ENCODE measurements at places on chromosomes 5 and 9. TPM values are rescaled to one million over a fixed set of nuclear protein-coding genes. Genes with fewer than 3 reads are reported as not detected.

DNA sequence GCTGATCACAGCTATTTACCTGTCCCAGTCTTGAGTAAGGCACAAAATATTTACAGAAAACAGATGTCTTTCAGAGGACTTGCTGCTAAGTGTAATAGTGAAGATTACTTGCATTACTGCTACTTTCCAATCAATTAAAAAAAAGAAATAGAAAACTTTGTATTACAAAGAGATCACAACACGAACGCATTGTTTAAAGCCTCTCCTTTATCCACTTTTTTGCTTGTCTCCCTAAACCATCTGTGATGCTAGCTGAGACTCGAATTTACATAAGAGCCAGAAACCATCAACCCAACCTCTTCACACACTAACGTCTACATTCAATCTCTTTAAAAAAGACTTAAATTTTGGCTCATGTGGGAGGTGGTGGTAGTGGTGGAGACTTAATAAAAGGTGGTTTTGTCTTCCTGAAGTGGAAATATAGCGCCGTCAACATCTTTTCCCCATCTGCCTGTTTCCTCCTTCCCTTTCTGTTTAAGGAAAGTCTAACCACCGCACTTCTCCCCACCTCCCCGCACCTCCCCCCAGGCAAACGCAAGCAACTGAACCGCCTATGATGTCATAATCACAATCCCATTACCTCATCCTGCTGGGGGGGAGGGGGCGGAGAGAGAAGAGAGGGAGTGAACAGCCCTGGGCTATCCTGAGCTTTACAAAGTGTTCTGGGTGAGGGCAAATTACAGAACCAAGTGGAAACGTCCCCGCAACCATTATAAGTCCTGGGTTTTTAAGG is 948 bp upstream of the FAM53C start:
- DNase-seq: peak; percentile 70

DNA sequence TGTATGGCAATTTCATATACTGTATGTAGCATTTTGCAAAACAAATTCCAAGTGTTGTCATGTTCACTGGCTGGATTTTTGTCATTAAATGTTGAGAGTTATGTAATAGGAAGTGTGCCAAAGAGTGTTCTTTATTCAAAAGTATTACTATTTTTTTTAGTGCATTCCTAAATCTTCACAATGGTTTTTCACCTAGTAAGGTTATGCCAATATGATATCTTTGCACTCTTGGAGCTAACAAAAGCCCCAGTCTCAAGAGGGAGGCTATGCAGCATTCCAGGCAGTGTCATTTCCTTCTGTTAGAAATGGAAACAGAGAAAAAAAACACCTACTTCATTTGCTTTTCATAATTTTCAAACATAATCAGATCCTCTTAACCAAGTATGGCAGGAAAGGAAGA is 5.1 kb upstream of the SSBP2 start:
- DNase-seq: no peak

DNA sequence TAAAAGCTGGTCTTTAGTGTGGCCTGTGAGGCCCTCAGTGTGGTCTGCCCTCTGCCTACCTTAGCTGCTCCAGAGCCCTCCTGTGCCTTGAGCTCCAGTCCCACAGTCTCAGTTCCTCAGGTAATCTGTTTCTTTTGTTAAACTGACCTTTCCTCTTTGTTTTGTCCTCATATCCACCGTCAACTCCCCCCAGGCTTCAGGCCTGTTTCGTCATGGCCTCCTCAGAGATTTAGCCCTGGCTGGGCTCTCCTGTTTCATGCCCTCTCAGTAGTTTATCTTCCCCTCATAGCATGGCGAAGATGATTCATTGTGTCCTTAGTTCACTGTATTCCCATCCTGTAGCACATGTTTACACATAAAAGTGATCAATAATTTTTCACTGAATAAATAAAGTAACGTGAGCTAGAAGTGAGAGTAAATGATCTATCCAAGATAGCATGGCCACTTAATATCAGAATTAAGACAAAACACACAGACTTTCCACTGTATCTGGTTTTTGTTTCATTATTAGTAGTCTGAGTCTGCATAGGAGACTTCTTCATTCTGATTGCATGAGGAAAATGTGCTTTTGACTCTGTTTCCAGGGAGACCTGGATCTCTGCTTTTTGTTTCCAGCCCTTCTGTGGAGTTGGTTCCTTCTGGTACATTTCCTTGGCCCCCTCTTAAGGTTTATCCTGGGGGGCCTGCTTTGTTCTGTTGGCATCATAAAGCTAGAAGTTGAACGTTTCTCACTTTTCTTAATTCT is 70.5 kb downstream of the SNX24 start:
- DNase-seq: no peak

DNA sequence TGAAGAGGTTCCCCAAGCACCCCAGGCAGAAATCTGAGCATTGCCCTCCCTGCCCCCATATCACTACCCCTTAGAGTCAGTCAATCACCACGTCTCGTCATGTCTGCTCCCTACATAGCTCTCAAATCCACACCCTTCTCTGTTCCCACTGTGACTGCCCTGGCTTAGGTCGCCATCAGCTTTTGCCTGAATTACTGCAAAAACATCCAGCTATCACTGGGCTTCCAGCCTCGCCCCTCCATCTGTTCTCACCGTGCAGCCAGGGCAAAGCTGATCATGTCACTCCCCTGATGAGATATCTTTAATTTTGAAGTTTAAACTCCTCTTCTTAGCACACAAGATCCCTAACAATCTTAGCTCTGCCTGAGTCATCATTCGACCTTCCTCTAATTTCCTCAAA is 89.6 kb upstream of the TBC1D2 start:
- no peak for DNase-seq

- DNase-seq: no peak
These were observed 9.8 kb downstream of the LURAP1L start for GRCh38 chr9:12784461-12785259.

- DNase-seq: no peak
These were observed 224.3 kb downstream of the GRIA1 start for GRCh38 chr5:153714798-153715197.

DNA sequence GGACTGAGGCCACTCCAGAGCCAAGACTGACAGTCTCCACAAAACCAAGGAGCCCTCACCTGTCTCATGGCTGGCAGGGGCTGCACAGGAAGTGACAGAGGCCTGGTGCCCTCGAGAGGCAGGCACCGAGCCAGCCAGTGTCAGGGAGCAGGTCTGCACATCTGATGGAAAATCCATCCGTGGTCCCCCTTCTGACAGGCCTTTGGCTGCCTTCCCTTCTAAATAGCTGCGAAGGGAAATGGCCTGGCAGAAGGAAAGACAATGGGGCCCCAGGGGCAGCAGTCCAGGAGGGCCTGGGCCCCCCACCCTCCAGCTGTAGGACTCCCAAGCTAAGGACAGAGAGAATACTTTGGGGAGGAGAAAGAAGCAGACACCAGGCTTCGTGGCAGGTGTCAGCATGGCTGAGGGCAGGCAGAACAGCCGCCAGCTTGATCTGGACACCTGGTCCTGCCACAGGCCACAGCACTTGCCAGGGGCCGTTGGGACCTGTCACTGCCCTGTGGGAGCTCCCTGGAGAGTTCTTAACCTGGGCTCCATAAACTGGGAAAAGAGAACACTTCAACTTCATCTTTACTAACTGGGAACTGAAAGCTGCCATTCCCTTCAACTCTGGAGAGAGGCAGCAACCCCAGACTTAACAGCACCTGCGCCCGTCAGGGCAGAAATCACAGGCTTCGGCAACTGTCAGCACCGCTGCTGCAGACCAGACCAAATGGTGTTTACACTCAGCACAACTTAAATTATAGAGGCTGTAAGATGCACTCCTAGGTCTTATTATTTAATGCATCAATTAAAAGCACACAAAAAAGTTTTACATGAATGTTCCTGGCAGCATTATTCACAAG is 22.0 kb downstream of the ADAMTS2 start:
- DNase-seq: no peak

DNA sequence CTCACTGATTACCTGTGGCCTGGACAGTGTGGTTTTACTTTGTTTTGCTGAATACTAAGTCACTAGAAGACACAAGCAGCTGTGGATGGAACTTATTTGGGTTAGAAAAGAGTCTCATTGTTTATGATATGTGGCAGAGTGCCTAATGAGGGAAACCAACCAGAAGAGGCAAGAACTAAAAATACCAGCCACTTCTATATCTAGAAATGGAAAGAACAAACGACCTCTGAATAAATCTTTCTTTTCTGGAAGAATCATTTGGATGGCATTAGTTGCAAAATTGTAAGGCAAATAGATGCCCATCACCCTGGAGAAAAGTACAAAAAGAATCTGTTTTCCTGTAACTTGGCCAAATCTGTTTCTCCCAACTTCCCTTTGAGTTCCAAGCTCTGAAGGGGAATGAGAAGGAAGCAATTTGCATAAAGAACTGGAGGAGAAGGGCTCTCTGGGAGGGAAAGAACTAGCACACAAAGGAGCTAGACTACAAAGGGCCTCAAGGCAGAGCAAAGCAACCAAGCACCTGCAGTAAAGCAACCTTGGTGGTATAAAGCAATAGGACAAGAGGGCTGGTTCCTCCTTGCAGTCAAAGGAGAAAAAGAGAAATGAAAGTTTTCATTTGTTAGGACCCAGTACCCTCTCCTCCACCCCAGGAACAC is 455.4 kb downstream of the CAAP1 start:
- DNase-seq: no peak

DNA sequence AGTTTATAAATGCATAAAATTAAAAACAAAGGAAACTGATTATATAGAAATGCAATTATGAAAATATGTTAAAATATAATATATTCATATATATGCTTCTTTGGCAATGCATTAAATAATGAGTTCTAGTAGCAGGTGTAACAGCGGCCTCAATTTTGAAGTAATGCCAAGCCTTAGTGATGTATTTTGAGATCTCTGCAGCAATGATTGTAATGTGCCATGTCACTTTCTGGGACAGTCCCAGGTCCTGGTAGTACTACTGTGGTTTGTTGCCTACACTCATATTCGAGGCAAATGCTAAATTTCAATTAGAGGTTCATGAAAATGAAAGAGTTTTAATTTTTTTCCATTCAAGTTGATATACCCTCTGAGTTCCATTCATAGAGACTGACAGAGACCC is 75.8 kb upstream of the ORM1 start:
- DNase-seq: no peak

DNA sequence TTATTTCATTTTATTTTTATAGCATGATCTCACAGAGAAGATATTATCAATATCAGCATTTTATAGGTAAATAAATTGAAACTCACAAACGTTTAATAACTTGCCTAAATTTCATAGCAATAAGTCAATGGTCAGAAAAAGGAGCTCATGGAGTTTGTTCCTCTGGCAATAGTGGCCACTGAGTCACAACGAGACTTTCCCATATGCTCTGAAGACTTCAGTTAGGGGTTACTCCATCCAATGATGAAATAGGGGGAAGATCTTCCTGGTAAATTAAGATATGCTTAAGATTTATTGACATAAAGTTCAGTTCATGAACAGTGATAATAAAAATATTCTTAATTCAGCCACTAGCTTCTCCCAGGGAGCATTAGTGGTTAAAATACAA is 43.5 kb upstream of the HTR4 start:
- DNase-seq: no peak

DNA sequence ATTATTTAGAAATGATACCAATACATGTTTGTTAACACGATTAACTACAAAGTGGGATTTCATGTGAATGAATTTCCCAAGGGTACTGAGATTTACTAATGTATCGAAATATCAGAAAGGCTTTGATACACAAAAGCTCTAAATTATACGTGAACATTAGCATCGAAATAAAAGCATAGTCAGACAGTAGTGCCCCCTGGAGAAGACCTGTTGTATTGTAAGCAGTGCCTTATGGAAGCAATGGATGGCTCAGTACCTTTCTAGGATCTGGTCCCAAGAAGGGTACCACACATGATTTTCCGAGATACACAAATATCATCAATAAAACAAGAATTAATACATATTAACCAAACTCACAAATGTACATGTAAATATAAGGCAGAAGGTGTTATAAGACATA is 153.8 kb downstream of the CDH12 start:
- DNase-seq: no peak

DNA sequence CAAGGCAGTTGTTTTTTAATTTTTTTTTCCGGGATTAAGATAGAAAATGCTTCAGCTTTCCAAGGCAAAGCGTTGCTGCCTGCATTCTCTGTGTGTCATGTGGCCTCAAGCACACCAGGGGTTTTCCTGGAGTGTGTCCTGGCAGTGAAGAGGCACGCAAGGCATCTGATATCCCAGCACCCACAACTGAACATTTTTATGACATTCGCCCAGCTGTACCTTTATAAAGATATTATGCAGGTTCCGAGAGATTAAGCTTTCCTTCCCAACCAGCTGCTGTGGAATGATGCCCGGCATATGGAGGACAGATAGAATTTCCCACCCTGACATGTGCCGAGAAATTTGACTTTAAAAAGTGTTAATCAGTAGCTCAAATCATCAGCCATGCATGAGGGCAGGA is 205.6 kb downstream of the GADD45G start:
- DNase-seq: no peak

GRCh38 chr9:90770927-90771326 is 30.7 kb upstream of the SYK start:
- DNase-seq: no peak

DNA sequence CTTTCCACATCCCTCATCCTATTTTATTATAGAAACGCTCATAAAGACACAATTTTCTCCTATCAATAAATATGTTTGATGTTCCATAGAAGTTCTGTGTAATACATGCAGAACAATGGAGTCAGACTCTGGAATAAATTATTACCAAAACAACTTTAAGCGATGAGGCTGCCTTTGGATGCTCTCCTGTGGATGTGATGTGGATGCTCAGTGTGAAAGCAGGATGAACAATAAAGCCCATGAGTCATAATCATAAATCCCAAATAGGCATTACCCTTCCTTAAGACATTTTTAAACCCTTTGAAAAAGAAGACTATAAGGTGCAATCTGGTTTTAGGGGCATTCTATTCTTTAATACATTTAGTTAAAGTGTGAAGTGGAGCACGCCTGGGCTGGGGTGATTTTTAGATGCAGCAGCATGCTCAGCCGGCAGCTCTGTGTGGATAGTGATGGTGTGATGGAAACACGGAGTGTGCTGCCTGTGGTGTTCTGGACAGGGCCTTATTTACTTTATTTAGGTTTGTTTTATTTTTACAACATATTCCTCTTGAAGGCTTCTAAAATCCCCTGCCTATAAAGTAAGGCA is 991.4 kb downstream of the PTPRD start:
- DNase-seq: no peak

- peak; percentile 89 for DNase-seq
These were observed 2.7 kb downstream of the GCNT4 start for GRCh38 chr5:75049456-75050351.

DNA sequence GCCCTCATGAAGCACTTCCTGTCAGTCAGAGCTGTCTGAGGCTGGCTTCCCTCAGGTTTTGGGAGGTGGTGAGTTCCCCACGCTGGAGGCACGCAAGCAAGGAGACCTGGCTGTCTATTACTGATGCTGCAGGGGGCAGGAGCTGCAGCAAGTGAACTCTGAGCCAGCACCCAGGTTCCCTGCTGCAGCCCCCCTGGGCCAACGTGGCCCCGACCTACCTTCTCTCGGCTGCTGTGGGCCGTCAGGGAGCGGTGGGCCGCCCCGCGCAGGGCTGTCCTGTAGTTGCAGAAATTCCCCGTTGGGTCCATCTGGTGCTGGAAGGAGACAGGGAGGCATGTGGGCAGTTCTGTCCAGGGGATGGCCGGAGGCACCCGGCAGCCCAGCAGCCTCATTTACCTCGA is 46.8 kb upstream of the RNF130 start:
- no peak for DNase-seq

Gene DNAH5
- not detected for total RNA-seq

Gene GARIN3
- not detected for total RNA-seq

Gene ZNF608
- total RNA-seq: 1.3 TPM

Gene SHC3
- total RNA-seq: not detected

Gene SGCD
- 0.18 TPM for total RNA-seq

Gene C1QTNF3
- 10.6 TPM for total RNA-seq

Gene CEP78
- 29.5 TPM for total RNA-seq

Data from T-cell (primary cell).